Natural killer cell treated with Interleukin-12 subunit alpha and Interleukin-12 subunit beta and Interleukin-15 and Interleukin-18, amount 100 ng/mL, for 72 hours (primary cell): ENCODE measurements at places on chromosomes 13 and 19. TPM values are rescaled to one million over a fixed set of nuclear protein-coding genes. Genes with fewer than 3 reads are reported as not detected.

Gene DIAPH3
- 27.8 TPM for total RNA-seq

Gene DPF1
- total RNA-seq = 0.12 TPM

Gene GCDH
- 41.5 TPM for total RNA-seq

Gene CGB8
- total RNA-seq = not detected

Gene EDDM13
- 1.8 TPM for total RNA-seq

Gene POU2F2
- 30.5 TPM for total RNA-seq

Gene P2RY11
- total RNA-seq = 35.0 TPM

Gene CTXN1
- not detected for total RNA-seq

Gene PRTN3
- total RNA-seq = not detected

Gene C13orf46
- total RNA-seq = 1.4 TPM

Gene MEF2B
- total RNA-seq = 5.9 TPM

Gene CYP4F12
- not detected for total RNA-seq

Gene SGTA
- total RNA-seq = 107 TPM

Gene ZNF541
- total RNA-seq = 0.10 TPM

Gene SYT3
- total RNA-seq = not detected

Gene CACNG7
- not detected for total RNA-seq

Gene ZNF555
- 3.0 TPM for total RNA-seq

Gene ATXN8OS
- not detected for total RNA-seq

Gene C1QTNF9
- 0.39 TPM for total RNA-seq

Gene GPR108
- total RNA-seq = 67.4 TPM
